ENCODE measurements at places on chromosomes 3 and 15.

- no peak for DNase-seq
Measured at GRCh38 chr3:138567403-138567802, 26.7 kb downstream of the CEP70 start.

GRCh38 chr3:160748787-160749186 lies 7.2 kb upstream of the PPM1L start:
- DNase-seq, result no peak

GRCh38 chr3:35900079-35900478 lies 260.8 kb downstream of the ARPP21 start:
- DNase-seq, result no peak

- no peak for DNase-seq
Measured at GRCh38 chr3:121951291-121951919, 57.2 kb downstream of the SLC15A2 start.

DNA sequence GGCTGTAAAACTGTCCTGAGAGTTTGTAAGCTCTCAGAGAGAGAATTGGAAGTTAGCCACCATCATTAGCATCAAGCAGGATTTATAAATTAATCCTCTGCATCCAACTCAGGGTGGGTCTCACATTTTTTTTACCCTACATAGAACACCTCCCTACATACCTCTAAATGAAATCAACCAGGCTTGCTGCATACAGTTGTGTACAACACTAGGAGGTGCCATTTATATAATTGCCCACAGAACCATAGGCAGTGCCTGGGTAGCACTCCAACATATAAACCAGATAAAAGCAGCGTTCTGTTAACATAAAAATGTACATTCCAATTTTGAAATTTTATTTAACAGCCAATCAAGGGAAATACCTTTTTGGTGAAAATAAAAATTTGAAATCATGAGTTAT lies 48.2 kb upstream of the SELENOK start:
- DNase-seq, result no peak

- DNase-seq, result no peak
Measured at GRCh38 chr3:62046326-62046725, 327.0 kb downstream of the FEZF2 start.

- DNase-seq, result no peak
Measured at GRCh38 chr3:54772746-54773145, 155.1 kb downstream of the LRTM1 start.

DNA sequence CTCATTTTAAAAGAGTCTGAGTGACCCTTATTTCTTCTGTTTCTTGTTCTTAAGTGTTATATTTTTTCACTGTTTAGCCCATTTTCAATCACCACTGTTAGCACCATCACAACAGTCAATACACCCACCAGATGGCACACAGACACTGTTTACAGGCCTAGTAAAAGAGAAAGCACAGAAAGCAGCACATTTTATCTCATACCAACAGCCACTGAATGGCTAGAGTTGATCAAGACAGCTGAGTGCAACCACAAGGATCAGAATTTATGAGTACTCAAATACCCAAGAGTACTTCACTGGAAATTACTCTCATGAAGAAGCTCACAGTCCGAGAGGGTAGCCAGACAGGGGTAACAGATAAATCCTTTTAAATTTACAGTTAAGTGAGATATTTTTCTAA lies 127.0 kb downstream of the TFDP2 start:
- peak; percentile 79 for DNase-seq

DNA sequence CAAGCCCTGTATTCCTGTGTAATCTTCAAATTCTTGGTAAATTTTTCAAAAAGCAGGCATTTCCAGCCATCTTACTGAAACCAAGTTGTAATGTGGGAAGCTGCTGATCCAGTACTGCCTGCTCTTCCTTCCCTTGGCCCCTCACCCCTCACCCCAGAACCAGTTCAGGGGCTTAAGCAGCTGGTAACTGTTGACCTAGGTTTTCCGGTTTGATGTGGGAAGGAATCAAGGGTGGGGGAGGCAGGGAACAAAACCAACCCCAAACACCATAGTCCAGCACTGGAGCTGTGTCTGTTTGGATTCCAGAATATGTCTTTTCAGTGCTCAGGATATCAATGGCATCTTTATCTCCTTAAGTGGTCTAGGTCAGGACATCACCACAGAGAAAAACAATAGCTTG lies 26.7 kb downstream of the SNX1 start:
- DNase-seq, result no peak

GRCh38 chr3:168312984-168313383 lies 217.3 kb upstream of the GOLIM4 start:
- no peak for DNase-seq

GRCh38 chr15:28868744-28869345 lies 16.9 kb upstream of the APBA2 start:
- no peak for DNase-seq

DNA sequence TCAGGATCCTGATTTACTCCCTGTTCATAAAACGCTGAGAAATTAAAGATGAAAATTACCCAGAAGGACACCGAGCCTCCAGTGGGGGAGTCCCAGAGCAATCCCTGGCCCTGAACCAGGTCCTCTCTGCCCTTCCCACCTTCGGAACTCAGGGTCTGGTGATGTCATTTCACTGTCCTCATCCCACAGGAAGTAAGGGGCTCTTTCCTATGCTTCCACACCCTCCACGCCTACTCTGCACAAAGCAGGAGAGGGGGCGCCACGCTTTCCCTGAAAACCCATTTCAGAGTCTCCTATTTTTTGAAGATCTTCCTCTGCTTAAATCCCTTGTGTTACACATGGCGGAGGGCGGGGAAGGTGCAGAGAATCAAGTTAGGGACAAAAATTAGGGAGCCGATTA lies 18.8 kb downstream of the MEGF11 start:
- no peak for DNase-seq

DNA sequence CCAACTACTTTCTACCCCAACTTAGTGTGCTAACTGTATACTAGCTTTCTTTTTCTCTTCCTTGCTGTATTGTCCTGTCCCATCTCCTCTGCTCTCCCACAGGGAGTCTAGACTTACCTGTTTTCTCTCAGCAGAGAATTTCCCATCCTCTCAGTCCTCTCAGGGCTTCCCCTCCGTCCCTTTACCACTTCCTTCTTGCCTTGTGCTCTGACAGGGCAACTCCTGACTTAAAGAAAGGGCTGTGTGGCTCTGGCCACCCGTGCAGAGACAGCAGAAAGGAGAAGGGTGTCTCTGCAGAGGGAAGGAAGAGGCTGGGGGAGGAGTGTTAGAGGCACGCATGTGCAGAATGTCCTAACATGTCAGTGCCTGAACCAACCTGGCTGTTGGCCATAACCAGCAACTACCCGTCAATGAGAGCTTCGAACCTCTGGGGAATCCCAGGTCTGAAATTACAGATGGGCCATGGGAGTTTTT lies at the start of gene GCSAM:
GCSAM (minus strand) TSS at position 274 of the 474 bp plus-strand sequence; CDS start at position 146, 128 bp downstream.
- no peak for DNase-seq

DNA sequence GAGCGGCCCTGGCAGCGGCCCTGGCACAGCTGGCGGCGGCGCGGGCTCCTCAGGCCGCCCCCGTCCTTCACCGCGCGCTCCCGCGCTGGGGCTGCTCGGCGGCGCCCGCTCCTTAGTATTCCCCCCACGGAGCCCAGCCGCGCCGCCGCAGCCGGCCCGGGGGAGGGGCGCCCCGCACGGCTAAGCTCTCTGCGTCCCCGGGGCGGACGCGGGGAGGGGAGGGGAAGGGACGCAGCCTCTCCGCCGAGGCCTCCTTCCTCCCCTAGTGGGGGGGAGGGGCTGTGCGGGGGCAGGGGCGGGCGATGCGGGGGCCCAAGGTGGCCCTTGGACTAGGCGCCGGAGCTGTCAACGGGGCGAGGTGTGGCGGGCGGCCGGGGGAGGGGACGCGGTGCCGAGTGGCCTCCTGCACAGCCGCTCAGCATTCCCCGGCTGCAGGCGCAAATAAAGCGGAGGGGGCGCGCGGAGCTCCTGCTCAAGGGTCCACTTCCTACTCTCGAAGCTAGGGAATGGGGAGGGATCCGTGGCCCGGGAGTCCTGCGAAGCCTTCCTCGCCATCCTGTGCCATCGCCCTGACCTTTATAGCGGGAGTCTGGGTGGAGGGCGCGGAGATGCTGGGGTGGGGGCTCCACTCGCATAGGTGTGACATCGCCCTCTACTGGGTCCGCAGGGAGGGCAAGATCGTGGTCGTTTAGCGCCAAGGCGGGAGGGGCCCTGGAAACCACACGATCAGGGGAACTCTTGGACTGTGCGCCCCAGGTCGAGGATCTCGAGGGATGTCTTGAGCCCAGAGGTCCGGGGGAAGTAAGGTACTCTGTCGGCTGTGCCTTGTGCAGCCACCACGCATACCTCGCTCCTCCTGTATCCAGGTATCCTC lies 22.2 kb downstream of the EPHB3 start:
- no peak for DNase-seq

- no peak for DNase-seq
Measured at GRCh38 chr15:31179693-31180092, 78.2 kb upstream of the TRPM1 start.

DNA sequence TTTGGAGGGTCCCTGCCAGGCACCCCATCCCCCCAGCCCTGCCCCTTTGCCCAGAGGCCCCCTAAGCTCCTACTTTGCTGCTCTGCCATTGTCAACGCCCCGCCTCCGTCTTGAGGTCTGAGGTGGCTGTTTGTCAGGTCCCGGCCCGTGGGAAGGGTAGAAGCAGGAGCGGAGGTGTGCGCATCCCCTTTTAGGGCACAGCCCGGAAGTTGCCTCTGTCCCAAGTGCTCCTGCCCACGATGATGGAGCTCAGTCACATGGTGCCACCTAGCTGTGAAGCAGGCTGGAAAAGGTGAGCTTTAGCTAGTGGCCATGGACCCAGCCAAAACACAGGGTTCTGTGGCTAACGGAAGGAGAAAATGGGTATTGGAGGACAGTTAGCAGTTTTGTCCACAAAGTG lies 28.5 kb upstream of the LCTL start:
- no peak for DNase-seq

GRCh38 chr3:127457094-127457475 lies 133.4 kb downstream of the TPRA1 start:
- DNase-seq, result no peak

DNA sequence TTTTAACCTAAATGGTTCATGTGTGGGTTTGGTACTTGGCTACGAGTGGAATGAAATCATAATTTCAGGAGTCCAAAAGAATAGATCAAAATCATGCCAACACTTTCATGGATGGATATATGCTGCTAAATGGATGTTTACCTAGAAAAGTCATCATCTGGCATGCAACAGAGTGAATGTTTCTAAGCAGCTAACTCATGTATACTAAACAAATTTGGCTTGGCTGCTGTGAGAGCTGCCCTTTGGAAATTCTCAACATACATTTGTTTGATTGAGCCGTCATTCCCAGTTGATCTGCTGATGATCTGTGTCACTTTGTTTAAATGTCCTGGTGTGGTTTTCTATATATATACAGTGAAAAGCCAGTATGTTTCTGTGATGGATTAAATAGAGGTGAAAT lies 263.3 kb downstream of the MECOM start:
- no peak for DNase-seq

- peak; percentile 7 for DNase-seq
Measured at GRCh38 chr3:42683875-42684598, 1.3 kb upstream of the KLHL40 start.

DNA sequence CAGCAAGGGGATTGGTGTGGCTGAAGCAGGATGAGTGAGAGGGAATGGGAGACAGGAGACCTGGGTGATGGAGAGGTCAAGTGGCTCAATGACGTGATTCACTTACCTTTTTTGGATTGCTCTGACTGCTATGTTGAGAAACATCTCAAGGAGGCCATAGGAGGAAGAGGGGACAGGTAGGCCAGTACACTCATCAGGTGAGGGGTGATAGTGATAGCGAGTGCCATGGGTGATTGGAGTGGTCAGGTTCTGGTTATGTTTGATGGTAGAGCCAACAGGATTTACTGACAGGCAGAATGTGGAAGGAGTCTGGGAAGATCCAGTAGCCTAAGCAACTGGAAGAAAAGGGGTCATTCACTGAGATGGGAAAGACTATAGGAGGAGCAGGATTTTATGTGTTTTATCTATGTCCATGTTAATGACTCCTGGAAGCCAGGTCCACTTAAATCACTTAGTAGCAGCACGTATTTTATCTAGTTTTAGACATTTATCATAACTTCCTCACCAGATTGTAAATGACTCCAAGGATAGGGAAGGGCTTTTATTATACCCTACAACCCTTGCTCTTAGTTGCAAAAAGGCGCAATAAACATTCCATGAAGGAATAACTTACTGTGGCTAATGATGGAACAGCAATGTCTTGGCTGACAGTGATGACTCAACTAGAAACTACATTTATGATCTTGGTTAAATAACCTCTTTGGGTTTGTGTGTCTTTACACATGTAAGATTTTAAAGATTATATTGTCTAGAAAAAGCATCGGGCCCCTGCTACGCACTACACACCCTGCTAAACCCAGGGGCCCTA lies 119.8 kb upstream of the RNF7 start:
- DNase-seq, result no peak

GRCh38 chr3:156448300-156448699 lies 106.6 kb downstream of the SSR3 start:
- peak; percentile 35 for DNase-seq

GRCh38 chr15:23073890-23074646 lies 34.7 kb upstream of the TUBGCP5 start:
- no peak for DNase-seq

DNA sequence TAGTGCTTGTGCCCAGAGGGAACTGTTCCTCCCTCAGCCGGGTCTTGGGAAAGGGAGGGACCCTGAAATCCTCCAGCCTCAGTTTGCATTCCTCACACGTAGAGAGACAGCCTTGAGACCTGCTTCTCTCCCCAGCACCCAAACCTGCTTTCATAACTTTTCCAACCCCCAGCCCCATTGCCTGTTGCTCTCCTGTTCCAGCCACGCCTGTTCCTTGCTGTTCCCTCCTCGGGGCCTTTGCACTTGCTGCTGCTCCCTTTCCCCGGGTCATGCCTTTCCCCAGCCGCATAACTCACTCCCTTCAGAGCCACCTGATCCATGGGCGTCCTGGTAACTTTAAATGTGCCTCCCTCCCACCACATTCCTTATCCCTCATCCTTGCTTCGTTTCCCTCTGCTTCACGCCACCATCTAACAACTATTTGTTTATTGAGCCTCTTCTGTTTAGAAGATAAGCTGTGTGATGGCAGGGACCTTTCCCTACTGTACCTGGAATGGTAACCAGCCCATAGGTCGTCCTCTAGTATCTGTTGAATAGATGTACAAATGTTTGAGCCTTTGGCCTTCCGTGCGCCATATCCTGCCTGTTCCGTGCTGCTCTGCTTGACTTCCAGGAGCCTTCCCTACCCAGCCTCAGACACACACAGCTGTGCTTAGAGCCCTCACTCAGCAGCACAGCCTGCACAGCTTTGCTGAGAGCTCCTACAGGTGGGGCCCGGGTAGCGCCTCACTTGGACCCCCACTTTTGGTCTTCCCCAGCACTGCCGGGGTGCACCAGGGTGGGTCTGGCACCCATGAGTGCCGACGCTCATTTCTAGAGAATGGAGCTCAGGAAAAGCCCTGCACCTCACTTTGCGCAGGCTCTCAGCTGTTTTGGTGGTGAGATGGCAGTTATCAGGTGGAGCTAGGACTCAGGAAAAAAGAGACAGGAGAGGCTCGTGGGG lies 60.2 kb downstream of the SCN5A start:
- no peak for DNase-seq

DNA sequence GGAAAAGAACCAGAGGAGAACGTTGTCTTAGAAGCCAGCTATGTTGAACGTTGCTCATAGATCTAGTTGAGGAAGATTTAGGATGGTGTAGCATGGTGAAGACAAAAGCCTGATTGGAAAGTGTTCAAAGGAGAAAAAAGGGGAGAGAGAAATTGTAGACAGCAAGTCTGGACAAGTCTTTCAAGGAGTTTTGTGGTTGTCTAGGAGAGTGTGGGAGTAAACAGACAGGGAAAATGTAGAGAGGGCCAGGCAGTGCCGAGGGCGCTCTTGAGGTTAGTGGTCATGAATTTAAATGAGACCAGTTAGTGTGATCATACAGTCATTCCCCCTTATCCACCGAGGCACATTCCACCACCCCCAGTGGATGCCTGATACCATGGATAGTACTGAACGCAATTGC lies 167.5 kb upstream of the IL12A start:
- DNase-seq, result no peak
